ENCODE measurements at places on chromosomes 1 and 21. TPM values are rescaled to one million over a fixed set of nuclear protein-coding genes. Genes with fewer than 3 reads are reported as not detected.
A peak's percentile ranks its signal among the peaks of the same experiment; 100 is the strongest.

DNA sequence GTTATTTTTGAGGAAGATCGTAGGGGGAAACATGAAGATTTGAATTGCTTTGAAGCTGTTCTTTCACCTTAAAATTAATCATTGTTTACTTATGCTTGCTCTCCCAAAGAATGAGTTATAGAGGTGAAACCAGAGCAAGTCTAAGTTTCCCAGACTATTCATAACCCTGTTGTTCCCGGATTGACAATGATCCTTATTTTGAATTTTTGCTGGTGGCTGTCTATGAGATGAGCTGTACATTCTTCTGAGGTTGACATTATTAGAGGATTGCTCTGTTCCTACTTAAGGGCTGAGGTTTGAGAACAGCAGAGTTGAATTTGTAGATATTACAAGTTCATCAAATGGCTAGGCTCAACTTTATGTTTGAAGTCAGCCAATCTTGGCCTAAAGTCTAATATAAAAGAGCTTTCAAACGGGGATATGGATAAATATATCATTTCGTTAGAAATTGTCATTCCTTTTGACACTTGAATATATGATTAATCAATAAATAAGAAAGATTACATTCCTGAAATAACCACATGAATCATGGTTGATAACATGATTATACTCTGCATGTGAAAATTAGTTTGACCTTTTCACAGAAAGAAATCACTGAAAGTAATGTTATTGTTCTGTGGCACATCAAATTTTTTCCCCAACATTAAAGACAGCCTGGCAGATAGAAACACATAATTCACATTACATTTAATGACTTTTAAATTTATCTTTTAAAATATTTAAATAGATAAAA is 19.1 kb upstream of the PDE4B start:
- no peak for DNase-seq

The LCE1C gene
- not detected for total RNA-seq

- DNase-seq: no peak
These were observed 17.6 kb downstream of the SHISA4 start for GRCh38 chr1:201906336-201906735.

GRCh38 chr1:111629190-111629954 is 9.8 kb downstream of the RAP1A start:
- no peak for DNase-seq

The SELENBP1 gene
- 131 TPM for total RNA-seq

DNA sequence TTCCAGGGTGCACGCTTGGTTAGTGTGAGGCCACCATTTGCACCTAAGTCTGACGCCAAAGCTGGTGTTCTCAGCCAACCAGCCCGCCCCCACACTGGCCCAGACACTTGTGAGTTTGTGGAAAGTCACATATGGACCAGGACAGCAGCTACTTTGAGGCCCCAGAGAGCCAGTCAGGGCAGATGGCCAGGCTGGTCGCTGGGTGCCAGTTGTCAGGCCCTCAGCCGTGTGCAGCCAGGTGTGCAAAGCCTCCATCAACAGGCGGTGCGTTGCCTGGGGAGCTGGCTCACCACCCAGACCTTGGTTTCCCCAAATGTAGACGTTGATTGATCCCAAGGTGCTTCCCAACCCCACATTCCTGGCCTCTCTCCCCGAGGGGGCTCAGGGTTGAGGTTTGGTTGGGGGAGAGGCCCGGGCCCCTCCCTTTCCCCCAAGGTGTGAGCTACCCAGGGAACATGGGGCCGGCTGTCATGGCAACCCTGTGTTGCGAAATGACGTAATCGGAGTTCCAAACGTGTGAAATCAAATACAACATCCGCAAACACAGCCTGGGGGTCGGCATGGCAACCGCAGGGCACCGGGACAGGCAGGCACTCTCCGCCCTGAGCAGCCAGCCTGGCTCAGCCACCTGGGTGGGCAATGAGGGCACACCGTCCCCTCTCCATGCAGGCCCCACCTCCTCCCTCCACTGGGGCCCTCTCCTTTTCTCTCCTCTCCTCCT is 42.2 kb upstream of the WNT4 start:
- peak; percentile 81 for DNase-seq
